ENCODE measurements at places on chromosomes 12 and 14. TPM values are rescaled to one million over a fixed set of nuclear protein-coding genes. Genes with fewer than 3 reads are reported as not detected.

GRCh38 chr14:58109744-58110143 lies 42.3 kb downstream of the ARMH4 start:
- no peak overlapping the region for H3K4me3 ChIP-seq
- H3K4me1 ChIP-seq = no peaks in the 10 kb centered on the region

DNA sequence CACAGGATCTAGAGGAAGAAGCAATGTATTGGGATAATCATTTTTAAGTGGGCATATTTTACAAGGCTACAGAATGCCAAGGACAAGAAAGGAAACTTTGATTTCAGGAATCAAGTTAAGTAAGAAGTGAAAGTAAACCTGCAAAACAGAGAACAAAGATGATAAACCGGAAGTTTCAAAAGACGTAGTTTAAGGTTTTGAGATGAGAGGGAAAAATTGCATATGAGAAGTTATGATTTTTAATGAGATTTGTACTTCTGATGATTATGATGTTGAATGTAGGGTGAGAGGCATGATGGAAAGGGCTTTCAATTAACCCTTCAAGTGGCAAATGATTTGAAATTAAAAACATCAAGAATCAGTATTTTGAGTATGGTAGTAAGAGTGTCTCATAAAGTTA lies 134.9 kb downstream of the CAPZA3 start:
- DNase-seq = no peak
- H3K36me3 ChIP-seq = no peaks in the 10 kb centered on the region

DNA sequence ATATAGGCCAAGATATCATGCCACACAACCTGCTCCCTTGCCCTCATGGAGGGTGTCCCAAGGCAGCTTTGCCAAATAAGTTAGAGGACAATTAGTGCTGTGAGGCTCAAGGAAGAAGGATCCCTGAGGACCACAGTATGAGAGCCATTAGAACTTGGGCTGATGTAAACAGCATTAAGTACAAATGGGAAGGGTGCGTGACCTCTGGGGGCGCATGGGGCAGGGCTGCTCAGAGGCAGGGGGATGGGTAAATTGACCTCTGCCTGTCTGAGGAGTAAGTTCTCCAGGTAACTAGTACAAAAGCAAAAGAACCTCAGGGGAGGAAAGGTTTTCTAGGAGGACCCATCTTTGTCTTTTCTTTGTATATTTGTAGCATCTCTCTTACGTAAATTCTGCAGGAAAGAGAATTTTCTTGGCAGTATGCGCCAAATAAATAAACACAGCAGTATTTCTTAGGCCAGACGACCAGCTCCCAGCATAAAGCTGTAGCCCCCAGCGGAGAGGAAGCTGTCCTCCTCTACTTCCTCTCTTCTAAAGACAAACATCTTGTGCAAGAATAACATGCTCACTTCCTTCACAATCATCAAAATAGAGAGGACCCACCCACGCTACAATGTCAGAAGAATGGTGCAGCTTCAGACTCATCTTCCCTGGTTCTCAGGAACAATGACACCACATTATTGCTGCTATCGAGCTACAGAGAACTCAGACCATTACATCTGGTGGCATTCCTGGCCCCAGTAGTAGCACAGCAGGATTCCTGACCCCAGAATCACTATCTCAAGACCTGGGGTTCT lies 16.4 kb upstream of the VWF start:
- no peaks in the 10 kb centered on the region for H3K4me1 ChIP-seq
- H3K27ac ChIP-seq = peak overlapping the region; percentile 29
- no peak for DNase-seq
- no peaks in the 10 kb centered on the region for H3K27me3 ChIP-seq

- H3K4me1 ChIP-seq = no peaks in the 10 kb centered on the region
- no peaks in the 10 kb centered on the region for H3K27me3 ChIP-seq
- H3K4me3 ChIP-seq = no peak overlapping the region
- no peak overlapping the region for H3K27ac ChIP-seq
Measured at GRCh38 chr12:9405886-9406563, 197.8 kb upstream of the PZP start.

DNA sequence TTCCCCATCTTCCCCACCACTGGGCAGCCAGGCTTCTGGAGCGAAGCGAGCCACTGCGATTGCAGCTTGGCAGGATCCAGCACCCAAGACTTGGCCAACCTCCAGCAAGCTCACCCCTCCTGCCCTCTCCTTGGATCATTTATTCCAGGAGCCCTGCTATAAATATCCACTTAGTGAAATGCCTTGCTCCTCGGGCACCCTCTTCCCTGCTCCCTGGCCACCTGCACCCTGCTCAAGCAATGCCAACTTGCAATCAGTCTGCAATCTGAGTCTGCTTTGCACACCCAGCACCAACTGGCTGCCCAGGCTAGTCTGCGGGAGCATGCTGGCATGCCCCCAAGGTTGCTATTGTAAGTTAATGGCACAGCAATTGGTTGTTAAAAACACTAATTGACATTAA lies 666.0 kb downstream of the MED13L start:
- H3K36me3 ChIP-seq = no peaks in the 10 kb centered on the region
- H3K4me3 ChIP-seq = no peak overlapping the region
- H3K4me1 ChIP-seq = peaks cover 4% of the 10 kb centered on the region
- H3K27ac ChIP-seq = no peak overlapping the region
- H3K27me3 ChIP-seq = no peaks in the 10 kb centered on the region

Gene NID2
- 115 TPM for total RNA-seq

Gene CFAP73
- not detected for total RNA-seq

DNA sequence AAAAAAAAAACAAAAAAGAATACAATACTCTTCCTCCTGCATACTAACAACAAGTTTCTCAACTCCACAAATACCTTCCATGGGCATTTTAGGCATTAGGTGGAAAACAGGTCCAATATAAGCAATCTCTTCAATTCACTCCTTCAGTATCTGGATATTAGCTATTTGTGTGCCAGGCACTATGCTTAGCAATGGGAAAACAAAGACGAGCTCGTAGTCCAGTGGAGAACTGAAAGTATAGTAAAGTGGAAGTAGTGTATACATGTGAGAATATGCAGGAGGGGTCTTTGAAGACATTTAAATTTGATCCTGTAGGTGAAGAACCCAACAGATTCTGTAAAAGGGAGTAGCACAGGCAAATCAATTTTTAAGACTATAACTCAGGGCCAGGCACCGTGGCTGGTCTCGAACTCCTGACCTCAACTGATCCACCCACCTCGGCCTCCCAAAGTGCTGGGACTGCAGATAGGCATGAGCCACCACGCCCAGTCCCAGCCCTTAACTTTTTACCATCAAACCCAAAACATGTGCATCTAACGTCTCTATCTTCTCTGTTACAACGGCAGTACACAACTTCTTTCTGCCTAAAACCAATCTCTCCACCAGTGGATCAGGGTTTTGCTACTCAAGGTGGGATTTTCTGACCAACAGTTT lies 10.6 kb downstream of the HECTD1 start:
- H3K27ac ChIP-seq = no peak overlapping the region
- peaks cover 29% of the 10 kb centered on the region for H3K4me1 ChIP-seq
- H3K36me3 ChIP-seq = no peaks in the 10 kb centered on the region
- no peaks in the 10 kb centered on the region for H3K27me3 ChIP-seq
- no peak overlapping the region for H3K4me3 ChIP-seq
- no peak for DNase-seq

Gene KLRC3
- total RNA-seq = not detected

Gene TUBA1C
- 80.6 TPM for total RNA-seq

Gene RFX4
- not detected for total RNA-seq

GRCh38 chr12:122437656-122438121 lies 15.2 kb upstream of the CLIP1 start:
- H3K4me3 ChIP-seq = no peak overlapping the region
- peak overlapping the region; percentile 23 for H3K27ac ChIP-seq

GRCh38 chr12:89082370-89082753 lies 269.9 kb downstream of the DUSP6 start:
- no peak overlapping the region for H3K4me3 ChIP-seq
- H3K27me3 ChIP-seq = no peaks in the 10 kb centered on the region
- no peak for DNase-seq
- H3K4me1 ChIP-seq = no peaks in the 10 kb centered on the region
- no peak overlapping the region for H3K27ac ChIP-seq
- H3K36me3 ChIP-seq = no peaks in the 10 kb centered on the region

Gene ARMH4
- total RNA-seq = 7.5 TPM

DNA sequence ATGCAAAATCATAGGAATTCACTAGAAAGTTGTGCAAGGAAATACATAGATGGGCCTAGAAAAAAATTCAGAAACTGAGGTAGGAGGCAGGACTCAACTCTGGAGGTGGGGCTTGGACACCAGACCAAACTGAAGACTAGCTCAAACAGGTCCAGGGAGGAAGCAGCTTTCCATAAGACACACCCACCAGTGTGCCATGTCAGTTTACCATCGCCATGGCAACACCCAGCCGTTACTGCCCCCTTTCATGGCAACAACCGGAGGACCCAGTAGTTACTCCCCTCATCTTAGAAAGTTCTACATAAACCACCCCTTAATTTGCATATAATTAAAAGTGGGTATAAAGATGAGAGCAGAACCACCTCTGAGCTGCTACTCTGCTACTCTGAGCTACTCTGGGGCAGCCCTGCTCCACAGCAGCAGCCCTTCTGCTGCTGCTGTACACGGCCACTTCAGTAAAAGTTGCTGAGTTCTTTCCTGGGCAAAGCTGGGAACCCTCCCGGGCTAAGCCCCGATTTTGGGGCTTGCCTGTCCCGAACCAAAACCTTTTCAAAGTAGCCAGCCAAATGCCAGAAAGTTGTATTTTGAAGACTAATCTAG lies 30.8 kb upstream of the NINJ2 start:
- no peaks in the 10 kb centered on the region for H3K27me3 ChIP-seq
- no peak overlapping the region for H3K27ac ChIP-seq
- DNase-seq = no peak
- H3K36me3 ChIP-seq = no peaks in the 10 kb centered on the region

DNA sequence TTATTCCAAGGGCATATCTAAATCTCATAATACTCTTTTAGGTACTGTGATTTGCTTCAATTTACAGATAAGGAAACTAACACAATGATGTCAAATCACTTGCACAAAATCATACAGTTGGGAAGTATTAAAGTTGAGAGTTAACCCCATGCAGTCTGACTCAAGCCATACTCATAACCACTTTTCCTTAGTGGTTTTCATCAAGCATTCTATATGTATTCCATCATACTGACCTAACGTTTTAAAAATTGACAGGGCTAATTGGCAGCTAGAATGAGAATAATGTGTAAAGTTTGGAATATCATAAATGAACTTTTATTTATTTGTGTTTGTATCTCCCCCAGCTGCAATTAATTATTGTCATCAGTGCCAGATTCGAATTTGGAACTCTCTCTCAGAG lies 20.9 kb downstream of the PUS7L start:
- H3K4me1 ChIP-seq = no peaks in the 10 kb centered on the region
- H3K36me3 ChIP-seq = peaks cover 16% of the 10 kb centered on the region
- no peak overlapping the region for H3K27ac ChIP-seq
- no peak overlapping the region for H3K4me3 ChIP-seq
- no peaks in the 10 kb centered on the region for H3K27me3 ChIP-seq

Gene RFLNA
- total RNA-seq = not detected

DNA sequence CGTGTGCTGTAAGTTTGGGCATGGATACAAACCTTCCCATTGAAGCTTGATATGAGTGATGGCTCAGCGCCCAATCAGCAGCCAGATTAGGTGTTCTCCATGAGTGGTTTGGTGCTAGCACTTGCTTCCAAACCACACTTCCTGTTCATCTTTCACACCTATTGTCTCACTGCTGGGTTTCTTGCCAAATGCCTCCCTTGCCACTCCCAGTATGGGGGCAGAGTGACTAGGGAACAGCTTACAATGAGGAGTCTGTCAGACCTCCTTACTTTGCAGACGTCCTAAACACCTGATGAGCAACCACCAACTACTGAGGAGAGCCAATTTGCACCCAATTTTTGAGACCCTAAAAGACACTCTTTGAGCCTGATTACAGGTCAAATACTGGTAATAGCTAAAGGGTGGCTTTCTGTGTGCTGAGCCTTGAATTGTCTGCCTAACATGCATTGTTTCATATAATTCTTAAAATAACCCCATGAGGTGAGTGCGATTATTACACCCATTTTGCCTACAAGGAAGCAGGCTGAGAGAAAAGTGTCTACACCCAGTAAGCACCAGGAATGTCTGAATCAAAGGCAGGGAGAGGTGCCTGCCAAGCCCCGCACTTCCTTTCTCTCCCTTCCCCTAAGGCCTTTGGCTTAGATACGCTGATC lies 48.4 kb upstream of the FOS start:
- H3K4me1 ChIP-seq = peaks cover 15% of the 10 kb centered on the region
- H3K36me3 ChIP-seq = no peaks in the 10 kb centered on the region
- H3K27me3 ChIP-seq = no peaks in the 10 kb centered on the region
- H3K27ac ChIP-seq = peak overlapping the region; percentile 63

Gene FBLN5
- total RNA-seq = 75.9 TPM

- DNase-seq = no peak
- no peak overlapping the region for H3K27ac ChIP-seq
- H3K27me3 ChIP-seq = no peaks in the 10 kb centered on the region
Measured at GRCh38 chr12:124605150-124605882, 37.9 kb upstream of the NCOR2 start.

DNA sequence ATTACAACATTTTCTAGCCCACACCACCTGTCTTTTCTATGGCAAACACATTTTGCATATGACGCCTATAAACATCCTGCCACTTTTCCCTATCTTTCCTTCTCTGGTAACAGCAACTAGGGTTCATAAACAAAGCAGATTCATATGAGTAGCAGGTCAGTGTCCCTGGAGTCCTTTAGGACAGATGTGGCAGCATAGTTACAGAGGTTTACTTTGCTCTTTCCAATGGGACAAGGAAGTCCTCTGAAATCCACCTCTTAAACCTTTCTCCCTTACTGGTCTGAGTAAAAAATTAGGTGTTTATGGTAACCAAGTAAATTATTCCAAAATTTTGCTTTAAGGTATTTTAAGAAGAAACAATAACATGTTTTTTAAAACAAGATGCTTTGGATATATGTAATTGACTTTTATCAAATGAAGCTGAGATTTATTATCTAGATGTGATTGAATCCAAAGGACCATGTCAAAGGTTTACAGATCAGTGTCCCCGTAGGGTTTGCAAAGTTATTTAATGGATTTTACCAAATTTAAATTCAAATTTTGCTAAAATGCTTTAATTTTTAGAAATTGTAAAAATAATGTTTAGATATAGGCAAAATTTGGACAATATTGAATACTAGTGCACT lies 79.2 kb upstream of the PAWR start:
- no peak overlapping the region for H3K4me3 ChIP-seq
- no peaks in the 10 kb centered on the region for H3K27me3 ChIP-seq
- H3K4me1 ChIP-seq = no peaks in the 10 kb centered on the region

Gene CMA1
- total RNA-seq = not detected

GRCh38 chr12:31585271-31585670 lies 5.7 kb downstream of the DENND5B start:
- H3K36me3 ChIP-seq = no peaks in the 10 kb centered on the region
- H3K27ac ChIP-seq = peak overlapping the region; percentile 33
- no peak overlapping the region for H3K4me3 ChIP-seq

DNA sequence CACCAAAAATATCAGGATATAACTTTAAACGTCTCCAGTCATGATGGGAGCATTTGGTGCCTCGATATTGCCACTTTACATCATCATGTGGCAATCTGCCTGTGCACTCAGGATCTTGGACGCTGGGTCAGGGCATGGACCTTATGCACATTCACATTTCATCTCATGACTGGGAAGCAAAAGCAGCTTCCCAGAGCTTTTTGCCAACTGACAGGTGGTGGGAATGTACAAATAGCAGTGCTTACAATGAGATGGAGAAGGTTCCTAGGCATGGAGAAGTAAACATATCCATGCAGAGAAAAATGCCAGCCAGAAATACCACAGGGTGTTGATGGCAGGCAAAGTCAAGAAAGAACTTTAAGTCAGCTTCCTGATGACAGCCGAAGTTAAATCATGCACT lies 30.3 kb downstream of the EFCAB11 start:
- H3K27me3 ChIP-seq = no peaks in the 10 kb centered on the region
- peaks cover 14% of the 10 kb centered on the region for H3K4me1 ChIP-seq
- H3K36me3 ChIP-seq = no peaks in the 10 kb centered on the region
- no peak overlapping the region for H3K4me3 ChIP-seq

Gene ARG2
- total RNA-seq = 112 TPM
